B cell (primary cell): ENCODE measurements at places on chromosomes 3 and 15. TPM values are rescaled to one million over a fixed set of nuclear protein-coding genes. Genes with fewer than 3 reads are reported as not detected.

The PLS1 gene
- 0.73 and 0.74 TPM in 2 replicates for total RNA-seq

The LRRC31 gene
- not detected in 2 replicates for total RNA-seq

The MITF gene
- total RNA-seq = not detected in 2 replicates

The GNAT1 gene
- not detected in 2 replicates for total RNA-seq

The CASR gene
- total RNA-seq = not detected in 2 replicates

The ATP13A5 gene
- 0.12 TPM in 1 of 2 replicates, not detected in the other for total RNA-seq

The TWF2 gene
- total RNA-seq = 53.5 and 60.3 TPM in 2 replicates
